ENCODE measurements at places on chromosomes 6 and 20.

GRCh38 chr20:23596579-23597250 is 9.0 kb downstream of the CST9 start:
- no peak for DNase-seq

- no peak for DNase-seq
These were observed 147.6 kb upstream of the FAM83B start for GRCh38 chr6:54698974-54699373.

DNA sequence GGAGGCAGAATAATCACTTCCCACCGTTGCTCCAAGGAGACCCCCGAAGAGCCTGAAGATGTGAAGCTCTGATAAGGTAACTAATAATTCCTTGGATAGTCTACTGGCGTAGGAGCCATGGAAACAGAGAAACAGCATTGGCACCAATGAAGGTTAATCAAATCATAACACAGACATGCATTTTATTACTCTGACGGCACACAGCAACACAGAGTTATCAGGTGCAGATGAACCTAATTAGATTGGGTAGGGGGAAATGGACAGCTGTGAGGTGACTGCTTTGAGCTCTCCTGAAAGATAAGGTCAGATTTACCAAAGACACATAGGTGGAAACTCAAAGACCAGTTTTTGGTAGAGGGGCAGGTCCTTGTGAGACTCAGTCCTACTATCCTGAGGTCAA is 544.0 kb upstream of the AGPAT4 start:
- DNase-seq, result no peak

GRCh38 chr6:166855416-166855815 is 100.9 kb downstream of the RNASET2 start:
- no peak for DNase-seq

DNA sequence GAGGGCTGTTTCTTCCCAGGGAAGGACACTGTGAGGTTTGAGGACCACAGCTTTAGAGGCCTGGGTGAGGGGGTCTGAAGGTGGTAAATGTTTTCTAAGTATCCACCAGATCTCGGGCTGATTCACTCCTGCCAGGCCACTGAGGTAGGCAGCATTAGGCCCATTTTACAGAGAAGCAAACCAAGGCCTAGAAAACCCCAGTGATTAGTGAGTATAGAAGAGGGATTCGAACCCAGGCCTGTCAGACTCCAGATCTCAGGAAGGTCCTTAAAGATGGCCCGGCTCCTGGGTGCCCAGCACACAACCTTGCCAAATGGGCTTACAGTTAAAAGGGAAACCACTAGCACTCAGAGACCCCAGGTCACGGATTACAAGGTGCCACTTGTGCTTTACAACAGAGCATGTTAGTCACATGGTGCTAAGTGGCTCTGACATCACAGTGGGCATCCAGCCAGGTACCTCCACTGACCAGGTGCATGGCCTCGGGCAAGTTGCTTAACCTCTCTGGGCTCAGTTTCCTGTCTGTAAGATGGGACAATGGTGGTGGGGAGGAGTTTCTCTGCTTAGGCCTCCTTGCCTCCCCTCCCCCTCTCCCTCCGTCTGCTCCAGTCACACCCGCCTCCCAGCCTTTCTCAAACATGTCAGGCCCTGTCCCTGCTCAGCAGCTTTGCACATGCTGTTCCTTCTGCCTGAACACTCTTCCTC is 18.8 kb upstream of the SIRPA start:
- no peak for DNase-seq
